ENCODE measurements at places on chromosomes 13 and 19.

DNA sequence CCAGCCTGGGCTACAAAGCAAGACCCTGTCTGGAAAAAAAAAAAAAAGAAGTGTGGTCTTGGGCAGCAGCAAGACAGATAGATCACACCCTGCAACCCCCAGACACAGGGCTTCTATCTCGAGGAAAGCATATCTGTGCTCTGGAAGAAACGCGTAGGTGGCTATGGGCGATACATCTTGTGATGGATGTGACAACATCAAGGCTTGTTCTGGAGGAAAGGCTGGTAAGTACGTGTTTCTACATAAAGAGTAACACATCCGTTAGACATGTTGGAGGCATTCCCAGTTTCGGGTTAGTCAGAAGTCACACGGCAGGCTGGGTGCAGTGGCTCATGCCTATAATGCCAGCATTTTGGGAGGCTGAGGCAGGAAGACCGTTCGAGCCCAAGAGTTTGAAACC lies 6.6 kb upstream of the DHDH start:
- peak; percentile 30 for DNase-seq

- peak; percentile 87 for DNase-seq
Observed at GRCh38 chr19:480016-480855, 16.1 kb upstream of the MADCAM1 start.

DNA sequence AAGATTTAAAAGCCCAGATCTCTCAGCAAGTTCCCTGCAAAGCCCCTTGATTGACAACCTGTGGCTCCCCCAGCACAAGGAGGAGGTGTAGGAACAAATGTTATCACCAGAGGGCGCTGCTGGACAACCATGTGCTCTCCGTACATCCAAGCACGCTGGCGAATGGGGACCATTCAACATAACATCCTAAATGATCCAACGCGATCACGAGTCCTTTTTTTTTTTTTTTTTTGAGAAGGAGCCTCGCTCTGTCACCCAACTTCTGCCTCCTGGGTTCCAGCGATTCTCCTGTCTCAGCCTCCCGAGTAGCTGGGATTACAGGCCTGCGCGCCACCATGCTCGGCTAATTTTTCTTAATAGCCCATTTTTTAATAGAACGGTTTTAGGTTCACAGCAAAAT lies 52.0 kb downstream of the NWD1 start:
- DNase-seq = peak; percentile 83

- no peak for DNase-seq
Observed at GRCh38 chr19:41421314-41421713, 5.9 kb downstream of the B3GNT8 start.

DNA sequence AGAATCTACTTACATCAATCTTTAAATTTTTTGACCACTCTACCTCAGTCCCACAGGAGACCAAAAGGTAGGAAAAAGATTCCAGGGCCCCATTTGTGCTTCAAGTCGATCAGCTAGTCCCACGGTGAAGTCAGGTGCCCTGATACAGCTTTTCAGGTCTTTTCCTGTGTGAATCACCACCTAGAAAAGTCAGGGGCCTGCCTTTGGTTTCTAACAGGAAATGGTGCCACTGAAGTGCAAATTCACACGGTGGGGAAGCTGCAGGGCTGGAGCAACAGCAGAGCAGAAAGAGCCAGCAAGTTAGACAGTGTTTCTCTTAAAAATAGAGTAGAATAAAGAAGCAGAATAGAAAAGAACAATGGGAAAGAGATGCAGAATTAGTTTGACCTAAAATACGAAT lies 107.5 kb downstream of the KLF12 start:
- no peak for DNase-seq

DNA sequence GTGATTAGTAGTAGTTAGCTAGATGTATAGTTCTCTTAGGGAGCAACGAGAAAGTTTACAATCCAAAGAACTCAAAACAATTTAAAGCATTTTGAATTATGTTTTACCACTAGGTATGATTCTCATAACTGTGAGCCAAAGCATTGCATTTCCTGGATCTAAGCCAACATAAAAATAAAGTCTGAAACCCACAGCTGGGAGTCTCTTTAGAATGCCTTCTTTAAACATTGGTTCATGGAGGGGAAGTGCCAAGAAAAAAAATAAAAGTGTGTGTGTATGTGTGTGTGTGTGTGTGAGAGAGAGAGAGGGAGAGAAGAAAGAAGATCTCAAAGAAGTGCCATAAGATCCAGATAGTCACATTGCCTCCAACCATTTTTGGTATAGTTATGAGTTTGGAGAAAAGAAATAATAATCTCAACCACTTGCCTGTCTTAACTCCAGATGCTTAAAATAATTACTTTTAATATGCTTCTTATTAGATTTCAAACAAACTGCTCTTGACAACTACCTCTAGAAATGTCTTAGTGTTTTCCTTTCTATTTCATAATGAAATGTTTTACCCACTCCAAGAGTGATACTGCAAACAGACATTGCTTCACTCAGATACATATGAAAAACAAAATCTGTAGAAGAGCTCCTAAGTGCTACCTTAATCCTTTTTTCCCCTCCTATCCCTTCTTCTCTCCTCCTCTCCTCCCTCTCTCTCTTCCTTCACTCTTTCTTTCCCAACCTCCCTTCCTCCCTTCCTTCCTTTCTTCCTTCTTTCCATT lies 554.1 kb downstream of the KCTD12 start:
- no peak for DNase-seq

DNA sequence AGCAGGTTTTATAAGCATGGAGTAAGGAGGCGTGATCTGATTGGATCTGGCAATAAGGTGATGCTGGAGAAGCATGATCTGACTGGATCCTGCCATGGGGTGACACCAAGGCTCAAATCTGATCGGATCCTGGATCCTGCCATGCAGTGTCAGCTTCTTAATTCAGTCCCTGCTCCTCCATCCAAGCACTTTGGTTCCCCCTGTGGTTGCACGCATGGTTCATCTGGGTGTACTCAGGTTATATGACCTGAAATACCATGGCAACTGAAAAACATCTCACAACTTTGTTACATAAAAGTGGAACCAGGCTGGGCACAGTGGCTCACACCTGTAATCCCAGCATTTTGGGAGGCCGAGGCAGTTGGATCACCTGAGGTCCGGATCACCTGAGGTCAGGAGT lies 17.6 kb upstream of the KLK4 start:
- no peak for DNase-seq

GRCh38 chr13:48043789-48044503 lies 6.4 kb downstream of the NUDT15 start:
- no peak for DNase-seq

DNA sequence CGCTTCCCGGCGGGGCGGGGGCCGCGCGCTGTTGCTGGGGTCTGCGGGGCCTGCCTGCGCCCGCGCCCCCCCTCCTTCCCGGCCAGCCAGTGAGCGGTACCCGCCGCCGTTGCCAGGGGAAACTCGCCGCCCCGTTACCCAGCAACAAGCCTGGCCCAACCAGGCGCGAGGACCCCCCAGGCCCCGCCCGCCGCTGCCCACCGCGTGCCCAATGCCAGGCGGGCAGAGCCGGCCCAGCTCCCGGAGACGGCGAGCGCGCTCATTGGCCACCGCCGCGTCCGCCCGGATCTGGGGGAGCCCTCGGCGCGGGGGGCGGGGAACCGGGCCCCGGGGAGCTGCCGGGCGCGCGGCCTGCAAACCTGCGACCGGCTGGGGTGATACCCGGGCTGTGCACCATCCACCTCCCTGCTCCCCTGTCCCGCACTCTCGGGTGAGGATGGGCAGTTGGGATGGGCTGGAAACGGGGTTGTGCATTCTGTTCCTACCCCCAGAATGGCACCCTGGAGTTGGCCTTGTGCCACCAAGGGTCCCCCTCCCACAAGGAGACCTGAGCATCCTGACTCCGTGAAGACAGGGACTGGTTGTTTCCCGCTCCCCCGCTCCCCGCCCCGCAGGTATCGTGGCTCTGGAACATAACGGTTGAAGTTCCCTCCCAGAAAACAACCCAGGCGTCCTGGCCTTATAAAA lies 8.8 kb upstream of the BBC3 start:
- DNase-seq = no peak

DNA sequence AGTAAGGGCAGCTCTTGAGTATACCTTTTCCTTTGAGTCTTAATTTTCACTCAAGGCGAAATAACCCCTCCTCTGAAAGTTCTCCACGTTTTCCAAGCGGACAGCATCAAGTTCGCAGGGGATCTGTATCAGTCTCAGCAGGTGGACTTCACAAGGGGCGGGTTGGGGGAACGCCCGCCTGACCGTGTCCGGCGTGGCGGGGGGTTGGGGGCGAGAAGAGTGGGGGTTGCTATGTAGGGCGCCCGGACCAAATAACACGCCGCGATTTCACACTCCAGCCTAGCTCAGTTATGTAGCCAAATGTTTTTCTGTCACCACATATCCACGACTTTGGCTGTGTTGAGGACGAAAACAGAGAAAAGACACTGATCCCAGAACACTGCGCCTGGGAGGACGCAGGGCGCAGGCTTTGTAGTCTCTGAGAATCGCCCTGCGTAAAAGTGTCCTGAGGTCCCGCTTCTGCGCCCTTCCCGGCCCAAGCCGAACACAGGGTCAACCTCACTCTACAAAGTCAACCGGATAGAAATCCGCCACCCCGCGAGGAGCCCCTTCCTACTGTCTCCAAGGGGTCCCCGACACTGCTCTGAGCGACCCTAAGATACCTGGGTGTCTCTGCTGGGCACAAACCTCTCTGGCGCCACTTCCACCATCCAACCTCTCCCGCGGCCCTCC lies 524 bp downstream of the RUBCNL start:
- DNase-seq = no peak

GRCh38 chr19:46990991-46991676 lies 28.5 kb upstream of the NPAS1 start:
- DNase-seq = peak; percentile 84

Measured in body of pancreas (tissue), 4 donors.